Activated CD4-positive, alpha-beta memory T cell treated with anti-CD3 and anti-CD28 coated beads, Interleukin-2, amount 10 ng/mL, durations not matched to agents 7 days and 5 days (primary cell): ENCODE measurements at places on chromosomes 13 and 19. TPM values are rescaled to one million over a fixed set of nuclear protein-coding genes. Genes with fewer than 3 reads are reported as not detected.

DNA sequence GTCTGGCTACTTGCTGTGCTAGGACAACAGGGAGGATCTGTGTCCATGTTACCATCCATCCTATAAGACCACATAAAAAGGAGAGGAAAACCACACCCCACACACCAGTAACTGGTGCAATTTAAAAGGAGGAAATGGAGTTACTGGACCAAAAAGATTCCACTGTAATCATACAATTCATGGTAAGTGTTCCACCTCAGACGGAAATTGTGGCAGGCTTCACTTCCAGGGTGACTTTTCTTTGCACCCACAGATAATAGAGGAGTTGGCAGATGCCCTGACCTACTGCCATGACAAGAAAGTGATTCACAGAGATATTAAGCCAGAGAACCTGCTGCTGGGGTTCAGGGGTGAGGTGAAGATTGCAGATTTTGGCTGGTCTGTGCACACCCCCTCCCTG lies 2.4 kb downstream of the AURKC start:
- DNase-seq = no peak
- H3K27me3 ChIP-seq = no peaks in the 10 kb centered on the region
- no peak overlapping the region for H3K4me3 ChIP-seq
- no peaks in the 10 kb centered on the region for H3K36me3 ChIP-seq
- no peaks in the 10 kb centered on the region for H3K4me1 ChIP-seq

DNA sequence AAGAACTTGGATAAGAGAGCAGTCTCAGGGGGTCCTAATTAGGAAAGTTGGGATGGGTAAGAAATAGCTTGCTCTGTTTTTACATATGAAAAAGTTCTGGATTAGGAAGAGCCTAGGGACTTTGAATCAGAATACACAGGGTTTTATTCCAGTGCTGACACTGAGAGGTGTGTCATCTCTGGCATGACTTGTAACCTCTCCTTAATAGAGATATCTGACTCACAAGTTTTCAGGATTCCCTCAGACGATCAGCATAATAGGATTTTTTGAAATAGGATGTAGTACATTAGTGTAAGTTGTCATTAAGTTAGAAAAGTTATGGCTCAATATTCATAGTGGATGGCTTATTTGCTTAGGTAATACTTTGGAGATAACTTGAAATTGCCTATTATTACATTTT lies 555.2 kb upstream of the MIR17HG start:
- H3K4me1 ChIP-seq = no peaks in the 10 kb centered on the region
- H3K36me3 ChIP-seq = no peaks in the 10 kb centered on the region
- H3K4me3 ChIP-seq = no peak overlapping the region
- DNase-seq = no peak
- no peaks in the 10 kb centered on the region for H3K27me3 ChIP-seq

DNA sequence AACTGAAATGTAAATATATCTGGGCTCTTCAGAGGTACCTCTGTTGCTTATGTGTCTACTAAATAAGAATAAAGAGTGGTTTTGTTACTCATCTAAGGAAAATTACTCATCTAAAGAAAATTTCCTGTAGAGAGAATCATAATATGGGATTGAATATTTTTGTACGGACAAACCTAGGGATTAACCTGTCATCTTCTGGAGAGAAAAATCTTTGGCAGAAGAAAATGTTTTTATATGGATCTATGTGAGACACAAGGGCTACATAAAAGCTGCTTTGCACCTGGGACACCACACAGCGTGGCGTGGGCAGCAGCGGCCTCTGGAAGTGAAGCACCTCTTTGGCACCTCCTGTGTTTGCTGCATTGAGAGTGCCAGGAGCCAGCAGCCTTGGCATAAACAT lies 242.9 kb upstream of the DACH1 start:
- H3K36me3 ChIP-seq = no peaks in the 10 kb centered on the region
- DNase-seq = no peak
- H3K27me3 ChIP-seq = no peaks in the 10 kb centered on the region
- H3K4me1 ChIP-seq = no peaks in the 10 kb centered on the region

CHMP2A gene
- 137 TPM for total RNA-seq

SLAIN1 gene
- total RNA-seq = 31.0 TPM
